ENCODE measurements at places on chromosomes 5 and 9.

- H3K36me3 ChIP-seq: no peaks in the 10 kb centered on the region
- H3K27me3 ChIP-seq: no peaks in the 10 kb centered on the region
- DNase-seq: no peak
- H3K4me3 ChIP-seq: no peak overlapping the region
- H3K4me1 ChIP-seq: no peaks in the 10 kb centered on the region
Observed at GRCh38 chr9:103319979-103320378, 324.8 kb downstream of the CYLC2 start.

DNA sequence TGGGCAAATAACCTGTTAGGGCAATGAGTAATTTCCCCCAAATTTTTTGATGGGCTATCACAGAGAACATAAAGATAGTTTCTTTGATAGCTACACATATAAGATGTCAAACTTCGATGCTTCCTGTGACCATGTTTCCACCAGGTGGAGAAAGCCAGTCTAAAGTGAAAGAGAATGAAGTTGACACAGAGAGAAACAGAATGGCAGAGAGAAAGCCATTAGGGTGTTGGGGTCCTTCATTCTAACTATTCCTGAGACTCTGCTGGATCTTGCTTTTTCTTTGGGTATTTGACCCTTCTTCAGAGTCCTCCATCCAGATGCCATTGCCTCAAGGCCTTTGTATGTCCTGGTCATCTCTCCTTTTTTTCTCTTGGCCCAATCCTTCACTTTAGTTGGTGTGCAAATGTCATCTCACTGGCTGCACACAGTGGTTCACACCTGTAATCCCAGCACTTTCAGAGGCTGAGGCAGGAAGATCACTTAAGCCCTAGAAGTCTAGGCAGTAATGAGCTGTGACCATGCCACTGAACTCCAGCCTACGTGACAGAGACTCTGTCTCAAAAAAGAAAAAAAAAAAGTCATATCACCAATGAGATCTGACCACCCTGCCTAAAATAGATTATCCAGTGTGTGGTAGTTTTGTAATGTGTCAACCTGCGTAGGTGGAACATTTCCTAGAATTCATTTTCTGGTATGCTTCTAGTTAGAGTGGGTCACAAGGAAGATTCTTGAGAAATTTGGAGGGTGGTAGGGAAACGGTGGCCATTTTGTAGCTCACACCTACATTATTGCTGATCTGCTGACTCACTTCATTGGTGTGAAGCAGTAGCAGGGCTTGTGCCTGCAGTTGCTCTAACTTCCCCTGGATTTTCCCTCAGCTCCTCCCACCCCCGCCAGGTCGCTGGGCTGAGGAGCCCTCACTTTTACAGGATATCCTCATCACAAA is 20.8 kb upstream of the KIF2A start:
- no peak overlapping the region for H3K4me3 ChIP-seq
- peaks cover 12% of the 10 kb centered on the region for H3K4me1 ChIP-seq
- H3K36me3 ChIP-seq: no peaks in the 10 kb centered on the region
- H3K27ac ChIP-seq: peak overlapping the region; percentile 10
- H3K27me3 ChIP-seq: no peaks in the 10 kb centered on the region

- H3K27me3 ChIP-seq: no peaks in the 10 kb centered on the region
- H3K4me3 ChIP-seq: no peak overlapping the region
- H3K27ac ChIP-seq: no peak overlapping the region
- no peak for DNase-seq
- H3K4me1 ChIP-seq: no peaks in the 10 kb centered on the region
- H3K36me3 ChIP-seq: no peaks in the 10 kb centered on the region
Observed at GRCh38 chr5:42929871-42930270, 110.2 kb downstream of the ANXA2R start.

DNA sequence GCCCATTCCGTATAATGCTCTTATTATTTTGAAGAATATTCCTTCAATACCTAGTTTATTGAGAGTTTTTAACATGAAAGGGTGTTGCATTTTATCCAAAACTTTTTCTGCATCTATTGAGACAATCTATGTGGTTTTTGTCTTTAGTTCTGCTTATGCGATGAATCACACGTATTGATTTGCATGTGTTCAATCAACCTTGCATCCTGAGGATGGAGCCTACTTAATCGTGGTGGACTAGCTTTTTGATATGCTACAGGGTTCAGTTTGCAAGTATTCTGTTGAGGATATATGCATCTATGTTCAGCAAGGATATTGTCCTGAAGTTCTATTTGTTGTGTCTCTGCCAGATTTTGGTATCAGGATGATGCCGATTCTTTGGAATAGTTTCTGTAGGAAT is 1070.3 kb upstream of the CDH18 start:
- H3K36me3 ChIP-seq: no peaks in the 10 kb centered on the region
- DNase-seq: peak; percentile 11
- H3K27ac ChIP-seq: no peak overlapping the region

DNA sequence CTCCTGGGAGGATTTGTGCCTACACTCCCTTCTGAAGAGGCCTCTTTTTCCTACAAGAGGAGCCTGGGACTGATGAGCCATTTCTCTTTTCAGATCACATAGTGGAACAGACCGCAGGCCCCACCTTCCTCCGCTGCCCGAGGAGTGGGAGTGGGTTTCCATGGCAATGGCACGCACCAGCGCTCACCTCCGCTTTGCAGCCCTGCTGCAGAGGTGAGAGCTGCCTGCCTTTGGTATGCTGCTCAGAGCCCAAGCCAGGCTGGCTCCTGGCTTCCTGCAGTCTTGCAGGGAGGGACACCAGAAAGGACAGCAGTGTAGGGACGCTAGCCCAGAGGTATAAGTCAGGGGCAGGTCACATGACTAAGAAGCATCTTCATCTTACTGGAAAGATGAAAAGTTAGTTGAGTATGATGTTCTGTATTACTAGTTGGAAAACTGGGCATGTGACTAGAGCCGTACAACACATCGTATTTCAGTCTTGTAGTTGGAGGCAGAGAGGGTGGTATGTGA is 12.4 kb downstream of the PTTG1 start:
- H3K27me3 ChIP-seq: no peaks in the 10 kb centered on the region

Data from GM12878 (cell line).